Large intestine (tissue), 12 donors: ENCODE measurements at places on chromosomes 6 and 20.
A peak's percentile ranks its signal among the peaks of the same experiment; 100 is the strongest.

DNA sequence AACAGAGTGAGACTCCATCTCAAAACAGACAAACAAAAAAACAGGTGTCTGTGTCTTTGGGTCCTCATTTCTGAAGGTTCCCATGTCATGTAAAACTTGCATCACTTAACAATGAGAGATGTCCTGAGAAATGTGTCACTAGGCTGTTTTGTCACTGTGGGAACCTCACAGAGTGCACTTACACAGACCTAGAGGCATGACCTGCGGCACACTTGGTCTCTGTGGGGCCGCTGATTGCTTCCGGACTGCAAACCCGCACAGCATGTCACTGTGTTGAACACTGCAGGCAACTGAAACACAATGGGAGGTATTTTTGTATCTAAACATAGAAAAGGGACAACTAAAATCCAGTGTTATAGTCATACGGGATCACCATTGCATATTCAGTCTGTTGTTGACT, 42.3 kb upstream of the TMEM181 start:
- DNase-seq, result no peak

- DNase-seq, result peak; percentile 43
Observed at GRCh38 chr20:44572551-44573500, 9.6 kb upstream of the PKIG start.

DNA sequence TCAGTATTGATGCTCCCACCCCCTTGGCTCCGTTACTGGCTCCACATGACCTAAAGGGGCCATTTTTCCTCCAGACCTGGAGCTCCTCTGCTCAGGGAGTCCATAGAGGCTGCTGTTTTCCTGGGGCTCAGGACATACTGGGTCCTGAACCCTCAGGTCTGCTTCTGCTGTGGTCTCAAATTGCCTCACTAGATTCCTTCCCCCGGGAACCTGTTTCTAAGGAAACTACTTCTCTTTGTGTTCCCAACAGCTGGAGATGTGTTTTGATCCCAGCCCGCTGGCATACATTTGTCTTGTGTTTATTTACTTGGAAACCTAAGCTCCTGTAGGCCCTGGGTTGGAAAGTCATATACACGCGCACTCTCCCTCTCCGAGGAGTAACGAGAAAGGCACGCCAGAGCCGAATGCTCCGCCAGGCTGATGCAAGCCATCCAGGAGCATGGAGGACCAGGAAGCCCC, 222.8 kb downstream of the UST start:
- peak; percentile 16 for DNase-seq

- no peak for DNase-seq
Observed at GRCh38 chr20:48855046-48855445, 27.2 kb upstream of the PREX1 start.

DNA sequence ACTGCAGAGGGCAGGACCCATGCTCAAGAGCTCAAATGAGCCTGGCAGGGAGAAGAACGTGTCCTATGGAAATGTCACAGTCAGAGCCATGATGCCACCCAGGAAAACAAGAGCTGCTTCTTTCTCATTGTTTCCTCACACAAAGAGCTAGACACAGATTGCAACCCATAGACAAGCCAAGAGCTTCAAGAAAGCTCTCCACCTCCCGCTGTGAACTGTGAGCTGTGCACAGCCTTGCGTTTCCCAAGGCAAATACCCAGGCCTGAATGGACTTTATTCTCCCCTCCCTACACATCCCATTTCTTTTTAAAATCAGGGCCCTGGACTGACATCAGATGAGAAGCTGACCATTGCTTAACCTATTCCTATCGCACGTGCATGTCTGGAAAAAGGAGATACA, 388.8 kb downstream of the RNGTT start:
- DNase-seq, result no peak

- DNase-seq, result no peak
Observed at GRCh38 chr6:10237298-10238038, 177.4 kb downstream of the TFAP2A start.

DNA sequence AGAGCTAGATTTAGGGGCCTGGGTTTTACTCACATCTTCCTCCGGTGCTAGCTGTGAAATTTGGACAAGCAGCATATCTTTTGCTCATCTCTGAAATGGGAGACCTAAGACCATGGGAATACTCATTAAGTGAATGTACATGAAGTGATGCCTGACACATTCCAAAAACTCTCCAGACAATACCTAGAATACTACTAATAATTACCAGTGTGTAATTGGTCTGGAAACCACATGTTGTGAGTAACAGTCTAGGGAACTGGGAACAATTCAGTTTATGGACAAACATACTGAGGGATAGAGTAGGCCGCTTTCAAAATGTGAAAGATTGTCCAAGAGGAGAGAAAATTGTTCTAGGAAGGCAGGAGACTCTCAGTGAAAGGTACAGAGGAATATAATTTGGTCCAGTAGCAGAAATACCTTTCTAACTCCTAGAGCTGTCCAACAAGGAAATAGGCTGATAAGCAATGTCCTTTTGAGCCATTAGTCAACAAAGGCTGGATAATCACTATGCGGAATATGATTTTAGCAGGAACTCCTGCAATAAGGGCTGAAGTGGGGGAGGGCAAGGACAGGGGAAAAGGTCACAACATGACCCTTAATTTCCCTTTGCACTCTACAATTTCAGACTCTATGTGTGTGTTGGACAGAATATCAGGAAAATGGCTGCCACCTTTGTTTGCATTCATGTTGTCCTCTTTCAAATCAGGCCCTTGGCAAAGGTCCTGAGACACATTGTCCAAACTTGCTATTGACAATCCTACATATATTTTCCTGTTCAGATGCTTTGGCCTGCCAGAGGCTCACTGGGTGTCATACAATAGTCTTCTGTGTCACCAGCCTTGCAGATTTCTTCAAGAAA, 315.4 kb downstream of the PLCB1 start:
- DNase-seq, result no peak

DNA sequence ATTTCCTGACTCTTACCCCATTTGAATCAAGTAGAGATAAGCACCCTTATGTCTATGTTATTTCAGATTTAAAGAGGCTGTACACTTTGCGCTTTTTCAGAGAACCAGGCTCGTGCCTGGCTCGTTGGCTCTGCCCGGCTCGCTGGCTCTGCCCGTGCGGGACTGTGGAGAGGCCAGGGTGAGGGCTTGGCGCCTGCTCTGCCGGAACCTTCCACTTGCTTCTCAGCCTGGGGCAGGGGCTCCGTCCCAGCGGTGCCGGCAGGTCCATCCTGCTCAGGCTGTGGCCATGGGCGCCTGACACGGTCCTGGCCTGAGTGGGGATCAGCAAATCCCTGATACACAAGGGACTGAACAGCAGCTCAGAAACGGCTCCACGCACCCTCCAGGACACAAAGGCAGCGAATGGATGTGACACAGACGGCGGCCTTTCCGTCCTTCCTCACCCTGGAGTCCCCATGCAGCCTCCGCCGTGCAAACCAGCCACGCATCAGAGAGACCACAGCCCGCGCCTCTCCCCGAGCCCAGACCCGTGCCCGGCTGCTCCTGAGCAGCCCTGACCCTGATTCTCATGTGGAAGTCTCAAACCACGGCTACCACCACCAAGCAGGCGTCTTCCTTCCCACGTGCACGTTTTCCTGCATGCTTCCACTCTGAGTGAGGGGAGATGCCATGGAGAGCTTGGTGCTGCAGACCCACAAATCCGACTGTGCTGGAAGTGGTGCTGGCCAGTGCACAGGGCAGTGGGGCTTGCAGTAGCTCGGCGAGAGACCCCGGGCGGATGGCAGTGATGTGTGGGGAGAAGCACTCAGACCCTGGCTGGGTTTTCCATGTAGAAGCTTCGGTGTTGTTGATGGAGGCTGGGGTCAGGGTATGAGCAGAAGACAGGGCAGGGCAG, 233.9 kb downstream of the ERMARD start:
- no peak for DNase-seq

- DNase-seq, result no peak
Observed at GRCh38 chr6:133623621-133624020, 265.3 kb upstream of the TCF21 start.

DNA sequence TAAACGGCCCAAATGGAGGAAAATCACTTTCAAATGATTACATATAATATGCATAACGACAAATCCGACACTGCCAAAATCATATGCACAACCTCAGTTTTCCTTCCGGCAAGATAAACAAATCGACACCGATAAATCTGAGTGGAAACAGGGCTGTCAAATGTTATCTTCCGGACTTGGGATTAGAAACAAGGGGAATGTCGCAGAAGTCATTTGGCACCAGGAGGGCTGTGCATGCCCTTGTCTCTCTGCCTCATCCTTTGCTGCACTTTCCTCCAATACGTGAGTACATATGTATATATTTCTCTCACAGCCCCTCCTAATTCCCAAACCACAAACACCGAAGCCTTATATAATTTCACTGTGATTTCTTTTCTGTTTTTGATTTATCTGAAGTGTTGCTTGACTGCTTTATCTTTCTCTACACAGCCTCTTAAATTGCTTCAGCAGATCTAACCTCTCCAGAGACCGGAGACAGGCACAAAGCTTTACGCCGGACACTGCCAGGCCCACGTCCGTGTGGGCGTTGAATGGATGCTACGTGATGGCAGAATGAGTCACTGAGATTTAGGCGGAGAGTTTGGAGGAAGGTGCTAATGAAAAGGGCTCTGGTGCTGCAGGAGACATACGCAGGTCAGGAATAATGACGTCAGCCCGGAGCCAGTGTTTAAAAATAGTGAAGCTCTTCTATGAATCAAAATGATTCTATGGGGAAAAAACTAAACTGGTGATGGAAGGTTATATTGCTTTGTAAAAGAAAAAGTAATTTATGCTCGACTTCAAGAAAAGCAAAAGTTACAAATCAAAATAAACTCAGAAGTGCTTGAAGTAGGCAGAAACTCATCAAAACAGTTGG, 21.0 kb upstream of the PRELID3B start:
- DNase-seq, result no peak

GRCh38 chr20:40961176-40961575, 67.4 kb upstream of the TOP1 start:
- no peak for DNase-seq
